Cardiac ventricle fibroblast (primary cell): ENCODE measurements at places on chromosomes 2 and 18. TPM values are rescaled to one million over a fixed set of nuclear protein-coding genes. Genes with fewer than 3 reads are reported as not detected.

Gene GAREM1
- 15.7 and 21.8 TPM in 2 replicates for total RNA-seq

Gene CAPN10
- total RNA-seq, result 4.1 and 8.3 TPM in 2 replicates

Gene BOLL
- not detected in 2 replicates for total RNA-seq

Gene PJVK
- total RNA-seq, result 1.4 and 1.9 TPM in 2 replicates

Gene NEURL3
- not detected in 2 replicates for total RNA-seq

Gene SLC4A1AP
- 11.2 and 12.2 TPM in 2 replicates for total RNA-seq

Gene OSR1
- 70.5 and 75.7 TPM in 2 replicates for total RNA-seq

Gene STON1
- total RNA-seq, result 17.0 and 18.0 TPM in 2 replicates

Gene PHLPP1
- total RNA-seq, result 4.9 and 7.0 TPM in 2 replicates

Gene WDR43
- 28.0 and 31.0 TPM in 2 replicates for total RNA-seq

Gene NEU4
- total RNA-seq, result not detected in 2 replicates

Gene CDH19
- total RNA-seq, result 44.0 and 53.5 TPM in 2 replicates

Gene RUFY4
- not detected in 2 replicates for total RNA-seq

Gene HNMT
- total RNA-seq, result 50.9 and 58.9 TPM in 2 replicates

Gene HOXD12
- total RNA-seq, result not detected in 2 replicates

Gene CNGA3
- total RNA-seq, result not detected in 2 replicates

Gene SH2D6
- not detected in 2 replicates for total RNA-seq

Gene LIMS4
- 20.4 and 22.1 TPM in 2 replicates for total RNA-seq

Gene VRK2
- total RNA-seq, result 6.4 and 7.7 TPM in 2 replicates

Gene NT5C1B
- 0.10 TPM in 1 of 2 replicates, not detected in the other for total RNA-seq

Gene C2orf66
- total RNA-seq, result 0.20 and 0.56 TPM in 2 replicates

Gene GPR45
- not detected in 2 replicates for total RNA-seq

Gene GKN1
- not detected in 2 replicates for total RNA-seq

Gene MALL
- total RNA-seq, result 38.4 and 41.5 TPM in 2 replicates

Gene SPATA3
- total RNA-seq, result not detected in 2 replicates

Gene CFC1
- not detected in 2 replicates for total RNA-seq

Gene ABCG5
- not detected in 2 replicates for total RNA-seq

Gene UGT1A6
- not detected in 2 replicates for total RNA-seq

Gene TWSG1
- total RNA-seq, result 50.6 and 61.1 TPM in 2 replicates

Gene OR6B2
- total RNA-seq, result not detected in 2 replicates

Gene LONRF2
- total RNA-seq, result 0.24 and 0.44 TPM in 2 replicates

Gene VIL1
- not detected in 2 replicates for total RNA-seq

Gene LBX2
- 3.2 TPM in 2 replicates for total RNA-seq

Gene IL18RAP
- total RNA-seq, result 0.34 TPM in 1 of 2 replicates, not detected in the other

Gene CCDC68
- total RNA-seq, result 1.5 and 2.4 TPM in 2 replicates

Gene TEX261
- total RNA-seq, result 30.7 and 37.8 TPM in 2 replicates

Gene NOTO
- total RNA-seq, result not detected in 2 replicates

Gene GCG
- not detected in 2 replicates for total RNA-seq

Gene NEDD4L
- 5.7 and 13.0 TPM in 2 replicates for total RNA-seq

Gene VWA3B
- not detected in 2 replicates for total RNA-seq

Gene SOX11
- not detected in 2 replicates for total RNA-seq

Gene SPR
- 18.3 and 21.0 TPM in 2 replicates for total RNA-seq

Gene CBLN2
- not detected in 2 replicates for total RNA-seq

Gene GRB14
- 0.12 and 0.39 TPM in 2 replicates for total RNA-seq

Gene UNC80
- not detected in 2 replicates for total RNA-seq

Gene MGAT4A
- 0.54 and 4.3 TPM in 2 replicates for total RNA-seq

Gene NIF3L1
- total RNA-seq, result 14.8 and 15.8 TPM in 2 replicates

Gene TMEM150A
- total RNA-seq, result 13.6 and 19.7 TPM in 2 replicates

Gene SFT2D3
- total RNA-seq, result 5.7 and 6.8 TPM in 2 replicates

Gene LRP1B
- total RNA-seq, result 0.37 and 0.49 TPM in 2 replicates

Gene COL4A4
- 32.8 and 35.2 TPM in 2 replicates for total RNA-seq

Gene ADAM23
- total RNA-seq, result 4.2 and 5.7 TPM in 2 replicates

Gene SP3
- total RNA-seq, result 72.7 and 81.9 TPM in 2 replicates

Gene CELF4
- not detected in 2 replicates for total RNA-seq

Gene NGEF
- total RNA-seq, result 0.75 TPM in 1 of 2 replicates, not detected in the other

Gene CD8A
- not detected in 2 replicates for total RNA-seq

Gene SERPINB4
- total RNA-seq, result 1.1 TPM in 1 of 2 replicates, not detected in the other

Gene TMEM200C
- not detected in 2 replicates for total RNA-seq

Gene IL36G
- total RNA-seq, result not detected in 2 replicates
